ENCODE measurements at places on chromosomes 11 and 22. TPM values are rescaled to one million over a fixed set of nuclear protein-coding genes. Genes with fewer than 3 reads are reported as not detected.
A peak's percentile ranks its signal among the peaks of the same experiment; 100 is the strongest.

DNA sequence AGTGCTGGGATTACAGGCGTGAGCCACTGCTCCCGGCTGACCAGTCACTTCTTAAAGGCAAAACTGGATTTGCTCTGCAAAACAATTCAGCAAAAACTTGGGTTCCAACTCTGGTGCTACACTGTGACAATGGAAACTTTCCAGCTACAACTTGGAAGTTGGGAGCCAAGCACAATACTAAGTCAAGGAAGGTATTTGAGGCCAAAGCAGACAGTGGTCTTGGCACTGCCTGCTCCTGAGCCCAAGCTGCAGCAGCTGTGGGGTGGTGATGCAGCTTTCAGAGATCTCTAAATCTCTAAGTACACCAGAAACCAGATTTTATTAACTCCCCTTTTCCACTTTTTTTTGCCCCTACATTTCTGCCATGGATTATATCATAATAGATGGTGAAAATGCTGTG is 17.5 kb downstream of the ADM start:
- H3K27ac ChIP-seq: peak overlapping the region; percentile 69
- no peaks in the 10 kb centered on the region for H3K27me3 ChIP-seq
- H3K4me3 ChIP-seq: no peak overlapping the region

DNA sequence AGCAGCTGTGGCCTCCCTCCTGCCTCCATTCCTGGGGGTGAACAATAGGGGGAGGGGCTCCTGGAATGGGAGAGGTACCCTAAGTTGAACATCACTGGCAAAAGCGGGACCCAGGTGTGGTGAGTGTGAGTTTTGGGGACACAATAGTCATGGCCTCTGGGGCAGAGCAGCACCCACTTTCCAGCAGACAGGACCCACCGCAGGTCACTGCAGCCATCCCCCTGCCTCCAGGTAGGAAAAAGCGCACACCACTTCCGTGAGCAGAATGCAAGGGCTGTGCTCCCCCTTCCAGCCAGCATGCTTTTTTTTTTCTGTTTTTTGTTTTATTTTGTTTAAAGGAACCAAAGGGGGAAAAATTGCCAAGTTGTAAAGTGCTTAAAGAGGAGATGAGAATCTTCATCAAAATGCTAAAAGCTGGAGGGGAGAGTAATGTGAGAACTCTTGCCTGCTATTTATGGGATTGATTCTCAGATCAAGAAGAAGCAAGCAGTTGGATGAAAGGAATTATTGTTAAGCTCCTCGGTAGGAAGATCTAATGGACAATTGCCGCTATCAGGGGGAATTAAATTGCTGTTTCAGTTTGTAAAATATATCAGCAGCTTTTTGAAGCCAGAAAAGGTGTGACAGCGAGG is 152.9 kb downstream of the FEZ1 start:
- H3K27me3 ChIP-seq: no peaks in the 10 kb centered on the region
- H3K4me1 ChIP-seq: peaks cover 24% of the 10 kb centered on the region
- no peak for DNase-seq
- H3K4me3 ChIP-seq: no peak overlapping the region
- peak overlapping the region; percentile 69 for H3K27ac ChIP-seq

GRCh38 chr22:39925909-39926679 is 25.2 kb downstream of the GRAP2 start:
- H3K27me3 ChIP-seq: peaks cover 51% of the 10 kb centered on the region
- no peaks in the 10 kb centered on the region for H3K36me3 ChIP-seq
- no peak overlapping the region for H3K27ac ChIP-seq
- H3K4me3 ChIP-seq: no peak overlapping the region
- no peaks in the 10 kb centered on the region for H3K4me1 ChIP-seq

- no peaks in the 10 kb centered on the region for H3K4me1 ChIP-seq
- no peak overlapping the region for H3K27ac ChIP-seq
- no peak for DNase-seq
- H3K36me3 ChIP-seq: no peaks in the 10 kb centered on the region
- H3K27me3 ChIP-seq: no peaks in the 10 kb centered on the region
Measured at GRCh38 chr11:31939004-31939403, 127.9 kb upstream of the PAX6 start.

SMIM35 gene
- not detected for total RNA-seq

DNA sequence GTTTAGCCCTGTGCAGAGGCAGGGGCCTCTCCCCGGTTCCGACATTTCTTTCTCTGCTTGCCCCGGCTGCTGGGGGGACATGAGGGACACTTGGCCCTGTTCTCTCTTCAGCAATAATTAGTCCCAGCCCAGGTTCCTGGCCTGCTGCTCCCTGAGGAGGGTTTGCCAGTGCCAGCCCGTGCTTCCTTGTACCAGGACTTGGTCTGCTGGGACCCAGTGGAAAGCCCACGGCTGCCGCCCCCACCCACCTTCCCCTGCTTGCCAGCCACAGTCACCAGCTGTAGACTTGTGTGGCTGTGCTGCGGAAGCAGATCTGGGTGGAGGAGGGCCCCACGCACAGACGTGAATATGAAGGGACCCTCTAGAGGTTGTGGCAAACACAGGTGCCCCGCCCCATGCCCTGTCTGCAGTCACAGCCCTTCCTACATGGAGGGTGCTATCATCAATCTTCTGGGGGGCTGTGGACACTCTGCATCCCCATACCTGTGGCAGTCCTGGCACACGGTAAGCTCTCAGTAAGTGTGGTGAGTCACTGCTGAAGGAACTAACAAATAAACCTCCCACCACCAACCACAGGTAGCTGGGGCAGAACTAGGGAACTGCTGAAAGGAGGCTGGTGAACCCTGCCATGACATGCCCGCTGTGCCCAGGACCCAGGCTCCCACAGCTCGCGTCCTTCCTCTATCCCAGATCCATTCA is 949 bp downstream of the TP53AIP1 start:
- H3K4me1 ChIP-seq: no peaks in the 10 kb centered on the region
- DNase-seq: no peak
- no peak overlapping the region for H3K4me3 ChIP-seq

HDHD5 gene
- total RNA-seq: 32.0 TPM

DNA sequence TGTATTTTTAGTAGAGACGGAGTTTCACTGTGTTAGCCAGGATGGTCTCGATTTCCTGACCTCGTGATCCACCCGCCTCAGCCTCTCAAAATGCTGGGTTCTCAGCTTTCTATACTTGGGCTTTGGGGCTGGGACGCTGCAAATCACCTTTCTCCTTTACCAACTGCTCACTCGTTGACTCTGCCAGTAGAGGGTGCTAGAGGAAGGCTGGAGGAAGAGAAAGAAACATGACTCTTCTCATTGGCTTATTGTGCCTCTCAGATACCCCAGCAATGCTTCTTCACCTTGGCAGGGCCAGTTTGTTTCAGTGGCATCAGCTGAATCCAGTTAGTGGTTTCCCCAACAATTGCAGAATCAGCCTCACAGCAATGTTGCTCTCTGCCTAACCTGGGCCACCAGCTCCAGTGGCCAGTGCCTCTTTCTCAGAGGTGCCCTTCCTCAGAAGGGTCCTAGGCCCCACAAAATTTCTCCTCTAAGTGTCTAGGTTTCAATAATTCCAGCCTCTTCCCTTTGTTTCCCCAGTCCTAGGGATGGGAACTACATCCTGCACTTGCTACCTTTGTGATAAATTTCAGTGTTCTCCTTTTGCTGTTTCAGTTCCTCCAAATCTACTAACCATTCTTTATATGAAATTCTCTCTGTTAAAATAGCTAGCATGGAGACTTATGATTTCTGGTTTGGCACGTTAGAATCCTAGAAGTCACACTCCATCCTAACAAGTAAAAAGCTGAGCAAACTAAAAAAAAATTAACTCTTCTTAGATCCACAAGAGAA is 71.5 kb upstream of the VSTM5 start:
- H3K4me1 ChIP-seq: no peaks in the 10 kb centered on the region
- H3K27ac ChIP-seq: no peak overlapping the region
- no peaks in the 10 kb centered on the region for H3K27me3 ChIP-seq
- no peaks in the 10 kb centered on the region for H3K36me3 ChIP-seq
- no peak overlapping the region for H3K4me3 ChIP-seq

GRCh38 chr22:47369431-47370015 is 607.1 kb downstream of the TBC1D22A start:
- H3K27me3 ChIP-seq: no peaks in the 10 kb centered on the region
- no peak overlapping the region for H3K4me3 ChIP-seq
- no peak overlapping the region for H3K27ac ChIP-seq
- H3K36me3 ChIP-seq: no peaks in the 10 kb centered on the region
- no peak for DNase-seq

DNA sequence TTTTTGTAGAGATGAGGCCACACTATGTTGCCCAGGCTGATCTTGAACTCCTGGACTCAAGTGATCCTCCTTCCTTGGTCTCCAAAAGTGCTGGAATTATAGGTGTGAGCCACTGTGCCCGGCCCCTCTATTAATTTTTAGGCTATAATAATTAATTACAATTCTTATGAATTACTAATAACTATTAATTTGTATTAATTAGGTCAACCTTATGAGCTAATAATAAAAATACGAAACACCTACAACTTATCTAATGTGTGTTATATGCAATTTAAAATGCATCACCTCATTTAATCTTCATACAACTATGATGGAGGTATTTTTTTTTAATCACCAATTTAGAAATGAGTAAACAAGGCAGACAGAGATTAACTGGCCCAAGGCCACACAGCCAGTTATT is 26.2 kb downstream of the LRP4 start:
- DNase-seq: no peak
- H3K27ac ChIP-seq: no peak overlapping the region
- no peak overlapping the region for H3K4me3 ChIP-seq

DNA sequence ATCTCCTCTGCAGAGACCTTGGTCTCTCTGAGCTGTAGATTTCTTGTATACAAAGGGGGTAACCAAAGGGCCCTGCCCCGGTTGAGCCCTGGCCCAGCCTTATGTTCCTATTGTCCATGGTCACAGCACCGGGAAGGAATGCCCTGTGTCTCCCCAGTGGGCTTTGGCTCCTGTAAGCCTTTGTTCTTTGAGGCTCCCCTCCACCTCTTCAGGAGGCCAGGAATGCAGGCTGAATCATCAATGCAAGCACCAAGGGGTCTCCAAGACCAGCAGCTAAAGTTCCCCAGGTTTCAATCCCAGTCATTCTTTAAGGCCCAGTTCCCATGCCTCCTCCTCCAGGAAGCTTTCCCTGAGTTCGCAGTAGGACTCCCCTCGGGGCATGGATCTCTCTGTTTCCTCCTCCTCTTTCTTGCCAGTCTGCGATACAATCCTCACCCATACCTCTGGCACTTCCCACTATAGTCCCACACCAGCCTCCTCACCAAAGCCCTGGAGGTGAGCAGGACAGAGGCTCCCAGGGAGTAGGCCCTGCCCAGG is 29.2 kb upstream of the KLHL35 start:
- no peak overlapping the region for H3K27ac ChIP-seq
- no peaks in the 10 kb centered on the region for H3K4me1 ChIP-seq
- no peaks in the 10 kb centered on the region for H3K36me3 ChIP-seq
- no peaks in the 10 kb centered on the region for H3K27me3 ChIP-seq

DNA sequence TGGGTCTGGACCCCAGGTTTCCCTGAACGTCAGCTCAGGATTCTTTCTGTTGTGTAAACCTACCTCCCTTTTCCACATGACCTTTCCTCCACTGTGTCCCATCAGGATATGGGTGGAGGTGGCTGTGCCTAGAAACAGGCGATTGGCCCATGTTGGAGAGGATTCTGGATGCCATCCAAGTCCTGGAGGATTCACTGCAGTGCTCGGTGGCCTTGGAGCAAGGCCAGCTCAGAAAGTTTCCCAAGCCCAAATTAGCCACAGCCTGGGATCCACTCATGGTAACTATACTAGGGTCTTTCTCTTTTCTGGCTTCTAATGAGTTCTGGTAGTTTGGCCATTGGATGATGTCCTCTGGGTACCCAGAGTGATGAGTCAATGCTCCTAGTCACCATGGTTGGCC is 141.6 kb downstream of the SNX19 start:
- no peak overlapping the region for H3K4me3 ChIP-seq
- H3K4me1 ChIP-seq: peaks cover 27% of the 10 kb centered on the region
- H3K27ac ChIP-seq: no peak overlapping the region
- no peaks in the 10 kb centered on the region for H3K27me3 ChIP-seq

DNA sequence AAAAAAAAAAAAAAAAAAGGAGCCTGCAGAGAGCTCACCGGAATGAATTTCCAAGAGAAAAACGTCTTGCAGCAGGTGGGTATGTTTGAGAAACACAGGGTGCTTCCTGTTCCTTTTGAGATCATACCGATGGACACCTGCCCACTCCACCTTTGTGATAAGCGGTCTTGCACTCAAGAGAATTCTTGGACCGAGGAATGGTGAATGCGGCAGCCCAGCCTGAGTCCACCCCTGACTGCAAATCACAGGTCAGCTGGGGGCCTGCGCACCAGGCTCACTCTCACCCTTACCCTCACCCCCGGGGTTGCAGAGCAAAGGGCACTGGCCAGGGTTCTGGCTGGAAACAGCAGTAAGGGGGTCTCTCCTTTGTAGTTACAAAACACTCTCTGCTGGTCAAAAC is 16.8 kb upstream of the TEF start:
- no peak overlapping the region for H3K27ac ChIP-seq
- no peaks in the 10 kb centered on the region for H3K36me3 ChIP-seq
- DNase-seq: no peak
- H3K4me3 ChIP-seq: no peak overlapping the region

- peaks cover 52% of the 10 kb centered on the region for H3K4me1 ChIP-seq
- peak; percentile 65 for DNase-seq
- no peaks in the 10 kb centered on the region for H3K36me3 ChIP-seq
- H3K27ac ChIP-seq: peak overlapping the region; percentile 99
- peak overlapping the region; percentile 97 for H3K4me3 ChIP-seq
Measured at GRCh38 chr22:19120829-19121630, 1.2 kb downstream of the DGCR2 start.

- H3K4me1 ChIP-seq: peaks cover 28% of the 10 kb centered on the region
- peak; percentile 52 for DNase-seq
- peak overlapping the region; percentile 64 for H3K27ac ChIP-seq
- no peak overlapping the region for H3K4me3 ChIP-seq
Measured at GRCh38 chr11:10388574-10388973, 66.5 kb upstream of the AMPD3 start.

- H3K4me1 ChIP-seq: no peaks in the 10 kb centered on the region
- no peak for DNase-seq
- no peak overlapping the region for H3K27ac ChIP-seq
Measured at GRCh38 chr11:116279511-116279910, 493.3 kb downstream of the BUD13 start.

GRCh38 chr11:8265681-8266241 is 2.1 kb upstream of the LMO1 start:
- peak; percentile 6 for DNase-seq
- peaks cover 36% of the 10 kb centered on the region for H3K27me3 ChIP-seq
- H3K36me3 ChIP-seq: no peaks in the 10 kb centered on the region
- H3K4me3 ChIP-seq: no peak overlapping the region

DNA sequence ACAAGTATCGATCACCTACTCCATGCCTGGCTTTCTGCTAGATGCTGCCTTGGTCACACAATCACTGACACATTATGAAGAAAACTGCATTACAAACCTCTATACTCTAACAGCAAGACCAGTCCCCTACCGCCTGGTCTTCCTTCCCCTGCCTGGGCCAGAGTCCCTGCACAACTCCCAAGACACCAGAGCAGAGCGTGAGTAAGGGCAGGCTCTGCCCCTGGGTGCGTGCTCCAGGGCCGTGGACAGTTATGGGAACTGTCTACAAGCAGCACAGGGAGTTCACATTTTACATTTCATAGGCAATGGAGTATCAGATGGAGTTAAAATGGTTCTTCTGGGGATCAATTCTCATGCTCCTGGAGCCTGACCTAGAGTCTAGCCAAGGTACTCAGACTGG is 6.5 kb downstream of the FZD4 start:
- peak overlapping the region; percentile 93 for H3K27ac ChIP-seq
- peak overlapping the region; percentile 76 for H3K4me3 ChIP-seq
- H3K36me3 ChIP-seq: no peaks in the 10 kb centered on the region
- no peak for DNase-seq

VPREB1 gene
- total RNA-seq: not detected

- no peak for DNase-seq
- no peak overlapping the region for H3K27ac ChIP-seq
- no peak overlapping the region for H3K4me3 ChIP-seq
- peaks cover 11% of the 10 kb centered on the region for H3K36me3 ChIP-seq
- H3K4me1 ChIP-seq: no peaks in the 10 kb centered on the region
- no peaks in the 10 kb centered on the region for H3K27me3 ChIP-seq
Measured at GRCh38 chr11:117375960-117376359, 48.3 kb downstream of the CEP164 start.
